ENCODE measurements at places on chromosomes 5 and 9.

- no peak for DNase-seq
Observed at GRCh38 chr5:157767689-157768088, 24.2 kb downstream of the LSM11 start.

DNA sequence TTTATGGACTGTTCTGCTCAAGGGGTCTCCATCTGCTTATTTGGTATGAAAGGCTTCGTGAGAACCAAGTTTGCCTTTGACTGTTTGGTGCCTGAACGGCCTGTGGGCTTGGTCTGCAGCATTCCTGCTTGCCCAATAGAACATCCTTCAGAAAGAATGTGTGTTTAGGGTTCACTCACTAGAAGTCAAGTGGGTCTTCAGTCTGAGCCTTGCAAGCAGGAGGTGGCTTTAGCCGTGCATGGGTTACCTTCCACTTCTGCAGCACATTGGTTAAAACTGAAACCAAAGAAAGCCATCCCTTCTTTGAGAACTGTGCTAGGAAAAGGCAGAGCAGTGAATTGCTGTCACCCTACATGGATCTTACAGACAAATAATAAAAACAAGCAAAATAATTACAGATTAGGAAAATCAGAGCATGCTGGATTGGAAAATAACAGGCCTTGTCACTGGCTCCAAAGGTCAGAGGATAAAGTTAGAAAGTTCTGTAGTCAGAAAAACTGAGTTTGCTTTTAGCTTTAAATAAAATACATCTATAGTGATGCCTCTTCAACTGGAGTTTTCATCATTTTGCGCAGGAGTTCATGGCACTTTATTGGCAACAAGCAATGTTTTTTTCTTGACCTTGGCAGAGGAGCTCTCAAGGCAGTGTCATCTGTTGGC, 16.6 kb downstream of the WWC1 start:
- DNase-seq = no peak

GRCh38 chr5:100838048-100838473, 65.0 kb downstream of the ST8SIA4 start:
- DNase-seq = no peak

DNA sequence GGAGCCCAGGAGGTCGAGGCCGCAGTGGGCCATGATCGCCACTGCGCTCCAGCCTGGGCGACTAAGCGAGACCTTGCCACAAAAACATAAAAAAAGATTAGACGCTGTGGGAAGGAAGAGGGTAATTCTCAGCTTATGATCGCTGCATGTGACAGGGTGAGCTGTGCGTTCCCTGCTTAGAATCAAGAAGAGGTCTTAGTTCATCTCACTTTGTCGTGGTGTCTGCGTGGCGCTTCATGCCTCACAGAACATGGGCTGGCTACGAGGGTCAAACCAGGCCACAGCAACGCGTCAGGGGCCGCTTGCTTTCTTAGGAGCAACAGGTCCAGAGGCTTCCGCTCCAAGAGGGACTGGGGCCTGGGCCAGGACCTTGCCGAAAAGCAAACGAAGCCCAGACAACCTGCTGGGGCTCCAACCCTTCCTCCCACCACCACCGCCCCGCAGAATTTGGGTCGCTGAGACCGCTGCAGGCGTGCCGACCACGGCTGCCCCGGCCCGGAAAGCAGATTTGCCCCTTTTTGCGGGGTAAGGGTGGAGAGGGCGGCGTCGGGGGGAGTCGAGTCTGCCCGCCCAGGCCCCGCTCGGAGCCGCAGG, 10.0 kb upstream of the GRIN1 start:
- DNase-seq = peak; percentile 43

GRCh38 chr5:15238006-15238405, 262.0 kb upstream of the FBXL7 start:
- no peak for DNase-seq

DNA sequence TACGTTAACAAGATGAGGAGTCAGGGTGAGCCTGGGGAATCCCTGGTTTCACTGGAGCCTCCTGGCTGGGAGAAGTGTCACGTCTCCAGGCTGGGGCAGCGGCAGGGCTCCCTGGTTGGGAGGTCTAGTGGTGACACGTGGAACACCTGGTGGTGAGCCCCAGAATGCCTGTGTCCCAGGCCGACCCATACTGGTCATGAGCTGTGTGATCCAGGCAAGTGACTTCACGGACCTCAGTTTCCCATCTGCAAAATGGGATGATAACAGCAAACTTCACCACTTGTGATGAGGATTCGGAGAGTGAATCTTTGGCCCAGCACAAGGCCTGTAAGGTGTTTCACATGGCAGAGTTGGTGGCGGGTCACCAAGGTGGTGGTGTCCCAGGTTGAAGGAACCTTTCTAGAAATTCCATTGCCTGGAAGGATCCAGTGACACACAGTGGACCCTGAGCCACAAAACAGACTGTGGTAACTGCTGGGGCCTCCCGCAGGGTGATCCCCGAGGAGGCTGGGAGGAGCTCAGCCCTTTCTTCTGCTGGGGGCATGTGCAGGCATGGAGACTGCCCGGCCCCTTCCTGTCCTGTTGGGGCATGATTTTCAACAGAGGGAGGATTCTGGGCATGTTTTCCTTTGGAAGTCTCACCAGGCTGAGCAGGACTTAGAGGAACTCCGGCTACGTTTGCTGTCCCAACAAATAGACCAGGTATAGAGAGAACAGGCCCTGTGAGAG, 153.9 kb upstream of the IER5L start:
- peak; percentile 73 for DNase-seq

- DNase-seq = no peak
Observed at GRCh38 chr9:122808141-122808540, 8.2 kb downstream of the OR1K1 start.

GRCh38 chr5:134845335-134845851, 375 bp upstream of the C5orf24 start:
- DNase-seq = no peak

- DNase-seq = no peak
Observed at GRCh38 chr9:123590499-123590898, 234.5 kb downstream of the CRB2 start.

GRCh38 chr9:20409321-20410092, 212.8 kb downstream of the MLLT3 start:
- no peak for DNase-seq

DNA sequence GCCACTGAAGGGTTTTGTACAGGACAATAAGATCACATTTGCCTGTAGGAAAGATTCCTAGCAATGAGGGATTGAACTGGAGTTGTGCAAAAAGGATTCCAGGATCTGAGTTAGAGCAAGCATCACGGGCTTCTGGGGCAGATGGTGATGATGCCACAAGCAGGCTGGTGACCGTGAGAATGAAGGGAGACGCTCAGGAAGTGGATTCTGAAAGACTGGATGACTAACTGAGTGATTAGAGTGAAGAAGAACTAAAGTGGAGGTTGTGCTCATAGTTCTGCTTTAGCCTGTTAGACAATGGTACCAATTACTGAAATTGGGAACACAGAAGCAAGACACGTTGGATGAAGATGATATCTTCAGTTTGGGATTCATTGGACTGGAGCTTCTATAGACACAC, 168.2 kb downstream of the CD180 start:
- no peak for DNase-seq

- DNase-seq = no peak
Observed at GRCh38 chr5:95591490-95591901, 28.4 kb upstream of the GPR150 start.

DNA sequence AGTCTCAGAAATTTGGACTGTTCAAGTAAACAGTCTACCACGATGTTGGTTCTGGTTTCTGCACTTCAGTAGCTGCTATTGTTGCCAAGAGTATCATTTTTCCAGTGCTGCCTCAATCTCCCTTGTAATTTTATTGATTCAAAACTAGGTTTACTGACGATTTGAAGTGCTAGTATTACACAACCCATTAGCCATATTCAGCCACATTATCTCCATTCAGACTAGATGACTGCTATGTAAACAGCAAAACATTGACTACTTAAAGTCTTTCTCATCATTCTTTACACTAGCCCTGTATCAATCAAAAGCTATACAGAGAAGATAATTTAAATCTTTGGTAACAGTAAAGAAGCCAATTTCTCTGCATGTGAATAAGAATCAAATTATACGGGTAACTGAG, 102.0 kb upstream of the TSLP start:
- no peak for DNase-seq

DNA sequence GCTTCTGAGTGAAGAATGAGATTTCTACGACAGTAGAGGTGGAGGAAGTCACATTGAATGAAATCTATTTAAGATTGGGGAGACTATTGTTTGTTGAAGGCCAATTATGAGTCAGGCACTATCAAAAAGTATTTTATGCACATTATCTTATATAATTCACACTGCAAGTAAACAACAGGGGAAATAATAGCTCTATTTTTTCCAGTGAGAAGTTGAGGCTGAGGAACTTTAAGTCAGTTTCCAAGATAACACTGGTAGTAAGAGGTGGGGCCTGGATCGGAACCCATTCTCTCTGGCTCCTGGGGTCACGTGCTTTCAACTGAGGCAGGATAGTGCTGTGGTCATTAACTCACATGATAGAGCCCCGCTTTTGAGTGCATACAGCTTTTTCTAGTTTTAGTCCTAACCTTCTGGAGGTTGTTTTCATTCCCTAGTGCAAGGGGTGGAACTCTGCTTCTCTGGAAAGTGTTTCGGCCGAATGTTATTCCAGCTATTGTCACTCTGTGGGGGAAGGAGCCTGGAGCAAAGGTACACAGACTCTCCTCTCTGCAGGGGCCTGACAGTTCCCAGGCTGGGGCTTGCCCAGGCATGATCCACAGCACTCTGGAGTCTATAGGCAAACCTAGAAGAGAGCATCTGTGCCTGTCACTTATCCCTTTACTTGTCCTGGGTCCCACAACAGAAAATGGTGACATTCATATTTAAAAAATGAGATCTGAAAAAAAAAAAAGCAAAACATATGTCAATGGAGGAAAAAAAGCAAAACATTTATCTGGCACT, 352.4 kb upstream of the ACTBL2 start:
- no peak for DNase-seq

DNA sequence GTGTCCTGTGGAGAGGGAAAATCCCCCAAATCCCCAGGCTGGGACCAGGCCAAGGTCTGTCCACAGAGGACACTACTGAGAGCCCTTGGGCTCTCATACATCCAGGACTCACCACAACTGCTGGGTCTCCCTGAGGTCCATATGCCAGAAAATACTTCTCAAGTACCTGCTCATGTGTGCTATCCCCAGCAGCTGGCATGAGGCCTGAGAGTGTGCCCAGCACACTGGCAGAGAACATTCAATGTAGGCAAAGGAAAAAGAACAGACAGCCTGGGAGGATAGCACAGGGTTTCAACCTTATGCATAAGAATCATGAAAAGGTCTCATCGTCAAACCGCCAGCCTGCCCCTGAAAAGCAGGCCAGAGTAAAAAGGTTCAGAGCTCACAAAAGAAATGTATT, 154.1 kb upstream of the TAS2R1 start:
- no peak for DNase-seq

DNA sequence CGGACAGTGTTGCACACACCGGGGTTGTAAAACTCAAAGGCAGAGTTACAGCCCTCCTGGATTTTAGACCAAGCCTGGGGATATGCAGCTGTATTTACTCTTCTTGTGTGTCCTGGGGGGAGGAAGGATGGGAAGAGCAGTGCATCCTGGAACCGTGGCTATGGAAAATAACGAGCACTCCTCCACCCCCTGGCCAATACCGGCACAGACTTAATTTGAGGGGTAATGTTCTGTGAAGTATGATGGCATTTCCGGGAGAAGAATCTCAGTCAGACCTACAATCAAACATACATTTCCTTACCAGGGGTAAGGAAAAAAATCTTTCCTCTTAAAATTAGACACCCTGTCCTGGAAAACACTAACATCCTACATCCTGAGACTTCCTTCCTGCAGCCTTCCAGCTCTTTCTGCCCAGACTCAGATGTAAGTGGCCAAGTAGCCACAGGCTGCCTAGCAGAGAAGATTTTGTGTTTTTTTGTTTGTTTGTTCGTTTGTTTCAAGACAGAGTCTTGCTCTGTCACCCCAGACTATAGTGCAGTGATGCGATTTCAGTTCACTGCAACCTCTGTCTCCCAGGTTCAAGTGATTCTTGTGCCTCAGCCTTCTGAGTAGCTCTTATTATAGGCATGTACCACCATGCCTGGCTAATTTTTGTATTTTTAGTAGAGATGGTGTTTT, 11.0 kb upstream of the ERMP1 start:
- no peak for DNase-seq

- DNase-seq = no peak
Observed at GRCh38 chr5:141800617-141801016, 77.6 kb downstream of the PCDH1 start.

DNA sequence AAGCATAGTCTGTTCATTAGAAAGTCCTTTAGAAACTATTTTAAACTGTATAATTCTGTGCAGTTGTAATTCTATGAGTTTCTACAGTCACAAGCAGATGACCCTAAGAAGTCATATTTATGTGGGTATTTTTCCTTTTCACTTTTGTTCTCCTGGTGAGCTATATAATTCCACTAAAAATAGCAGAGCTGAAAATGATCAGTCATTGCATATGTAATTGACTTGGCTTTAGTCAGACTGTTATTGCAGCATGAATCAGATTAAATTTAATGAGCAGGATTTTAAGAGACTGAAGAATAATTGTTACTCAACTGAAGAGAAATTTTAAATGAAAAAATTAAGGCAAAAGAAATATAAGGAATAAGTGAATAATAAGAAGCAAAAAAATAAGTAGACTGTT, 108.5 kb downstream of the MTREX start:
- no peak for DNase-seq

- no peak for DNase-seq
Observed at GRCh38 chr5:2111569-2112105, 228.9 kb upstream of the IRX4 start.

- no peak for DNase-seq
Observed at GRCh38 chr5:158054223-158055110, 195.5 kb upstream of the CLINT1 start.

GRCh38 chr5:42994555-42995359, 45.4 kb downstream of the ANXA2R start:
- DNase-seq = peak; percentile 88

GRCh38 chr5:146889169-146889568, 10.6 kb upstream of the PPP2R2B start:
- DNase-seq = peak; percentile 39

DNA sequence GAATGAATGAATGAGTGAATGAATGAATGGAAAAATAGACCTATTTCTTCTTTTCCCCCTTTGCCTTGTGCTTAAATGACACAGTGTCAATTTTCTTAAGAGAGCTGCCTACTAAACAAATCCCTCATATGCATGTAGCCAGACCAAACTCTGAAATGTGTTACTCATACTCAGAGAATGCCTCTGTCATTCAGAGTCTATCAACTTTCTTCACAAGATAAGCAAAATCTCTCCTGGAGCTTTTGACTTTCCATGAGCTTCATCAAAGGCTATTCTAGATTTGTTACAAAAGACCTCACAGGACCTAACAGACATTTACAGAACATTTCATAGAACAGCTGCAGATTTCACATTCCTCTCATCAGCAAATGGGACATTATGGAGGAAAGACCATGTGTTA, 275.7 kb upstream of the MSX2 start:
- no peak for DNase-seq

GRCh38 chr5:91468651-91469422, 85.7 kb upstream of the ARRDC3 start:
- DNase-seq = no peak

- DNase-seq = peak; percentile 52
Observed at GRCh38 chr5:124599028-124599973, 147.1 kb downstream of the ZNF608 start.
